CD4-positive, alpha-beta T cell treated with Interferon alpha-2 for 1 hour (primary cell): ENCODE measurements at places on chromosomes 5 and 9.

- DNase-seq: no peak
These were observed 5.8 kb upstream of the PSMB7 start for GRCh38 chr9:124420991-124421543.

DNA sequence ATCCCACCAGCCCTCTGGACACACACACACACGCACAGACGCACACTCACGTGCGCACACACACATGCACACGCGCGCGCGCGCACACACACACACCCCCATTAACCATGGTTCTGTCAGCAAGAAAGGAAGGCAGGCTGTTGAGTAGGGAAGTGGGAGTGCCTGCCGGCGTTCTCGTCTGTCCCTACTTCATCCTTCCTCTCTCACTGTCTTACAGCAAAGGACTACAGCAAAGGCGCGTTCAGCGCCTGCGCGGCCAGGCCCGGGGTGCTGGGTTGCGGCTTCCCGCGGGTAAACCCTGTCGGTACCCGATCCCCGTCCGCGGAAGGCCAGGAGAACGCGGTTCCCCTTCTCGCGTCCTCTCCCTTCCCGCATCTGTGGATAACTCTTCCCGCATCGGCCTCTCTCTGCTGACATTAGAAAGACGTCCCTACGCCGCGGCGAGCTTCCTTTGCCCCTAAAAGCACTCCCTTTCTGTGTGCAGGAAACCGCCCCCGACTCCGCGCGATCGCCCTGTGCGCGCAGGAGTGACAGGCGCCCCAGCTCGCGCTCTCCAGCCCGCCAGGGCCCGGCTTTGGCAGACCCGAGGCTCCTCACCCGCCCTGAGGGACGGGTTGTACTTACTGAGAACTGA, 219.2 kb downstream of the AGTPBP1 start:
- DNase-seq: no peak

DNA sequence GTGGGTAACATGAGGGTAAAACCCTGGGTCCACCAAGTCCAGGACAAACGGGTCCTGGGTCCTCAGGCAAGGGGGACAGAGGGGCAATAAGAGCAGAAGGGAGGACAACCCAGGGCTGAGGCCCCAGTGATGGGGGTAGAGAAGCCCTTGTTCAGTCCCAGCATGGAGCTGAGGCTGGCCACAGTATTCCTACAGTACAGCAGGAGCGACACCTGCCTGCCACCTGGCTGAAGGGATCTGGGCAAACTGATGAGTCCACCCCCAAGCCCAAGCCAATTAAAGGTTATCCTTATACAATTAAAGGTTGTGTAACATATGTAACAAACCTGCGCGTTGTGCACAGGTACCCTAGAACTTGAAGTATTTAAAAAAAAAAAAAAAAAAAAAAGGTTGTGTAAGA, 97.7 kb upstream of the LRRTM2 start:
- DNase-seq: no peak

- no peak for DNase-seq
These were observed 31.1 kb upstream of the IQGAP2 start for GRCh38 chr5:76371960-76372322.

- no peak for DNase-seq
These were observed 268.7 kb upstream of the GAS1 start for GRCh38 chr9:87216036-87216435.

GRCh38 chr9:35306283-35306682, 144.5 kb downstream of the UNC13B start:
- no peak for DNase-seq

- no peak for DNase-seq
These were observed 195.6 kb downstream of the PLK2 start for GRCh38 chr5:58264276-58264675.
